ENCODE measurements at places on chromosomes 12 and 14.
A peak's percentile ranks its signal among the peaks of the same experiment; 100 is the strongest.

DNA sequence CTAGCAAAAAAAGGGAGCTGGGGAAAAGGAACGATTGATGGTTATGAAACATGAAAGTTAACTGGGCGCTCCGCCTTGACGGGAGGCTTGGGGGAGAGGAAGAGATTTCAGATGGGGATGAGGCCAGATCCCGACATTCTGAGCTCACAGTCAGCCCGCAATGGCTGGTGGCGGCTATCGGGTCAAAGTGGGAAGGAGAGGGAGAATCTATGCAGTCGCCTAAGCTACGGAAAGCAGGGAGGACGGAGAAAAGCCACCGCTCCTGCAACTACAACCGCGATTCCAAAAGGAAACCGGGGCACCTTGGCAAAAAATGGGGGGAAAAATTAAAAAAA is 502 bp downstream of the MPHOSPH9 start:
- no peak for DNase-seq

DNA sequence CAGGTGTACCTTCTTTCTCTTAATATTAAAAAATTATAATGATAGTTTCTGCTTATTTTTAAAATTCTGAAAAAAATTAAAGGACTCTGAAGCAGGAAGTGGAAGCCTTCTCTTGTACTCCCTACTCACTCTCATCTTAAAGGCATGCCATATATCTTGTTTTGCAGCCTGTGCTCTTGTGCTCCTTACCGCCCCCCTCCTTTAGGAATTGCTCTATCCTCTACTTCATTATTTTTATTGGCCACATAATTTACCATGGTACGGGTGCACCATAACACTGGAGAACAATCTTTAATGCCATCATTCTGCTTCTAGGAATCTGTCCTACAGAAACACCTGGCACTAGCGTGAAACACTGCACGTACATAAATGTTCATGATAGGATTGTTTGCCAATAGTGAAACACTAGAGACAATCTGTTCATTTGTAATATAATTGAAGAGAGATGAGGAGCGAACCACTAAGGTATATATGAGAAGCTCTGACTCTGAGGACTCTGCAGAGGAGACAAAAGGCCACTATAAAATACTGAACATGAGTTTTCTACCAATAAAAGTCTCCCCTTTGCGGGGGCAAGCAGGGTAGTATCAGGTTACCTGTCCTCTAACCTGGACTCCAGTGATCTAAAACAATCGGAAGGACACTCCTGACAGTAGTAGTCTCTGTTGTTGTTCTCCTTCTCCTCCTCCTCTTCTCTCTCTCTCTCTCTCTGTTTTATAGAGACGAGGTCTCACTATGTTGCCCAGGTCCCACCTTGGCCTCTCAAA is 6.3 kb upstream of the NYNRIN start:
- DNase-seq = peak; percentile 64

GRCh38 chr14:91205459-91205858 is 39.0 kb downstream of the GPR68 start:
- peak; percentile 2 for DNase-seq

GRCh38 chr14:51725061-51725460 is 73.4 kb downstream of the FRMD6 start:
- no peak for DNase-seq

- DNase-seq = peak; percentile 34
These were observed 310.3 kb downstream of the C12orf75 start for GRCh38 chr12:105640761-105641160.

DNA sequence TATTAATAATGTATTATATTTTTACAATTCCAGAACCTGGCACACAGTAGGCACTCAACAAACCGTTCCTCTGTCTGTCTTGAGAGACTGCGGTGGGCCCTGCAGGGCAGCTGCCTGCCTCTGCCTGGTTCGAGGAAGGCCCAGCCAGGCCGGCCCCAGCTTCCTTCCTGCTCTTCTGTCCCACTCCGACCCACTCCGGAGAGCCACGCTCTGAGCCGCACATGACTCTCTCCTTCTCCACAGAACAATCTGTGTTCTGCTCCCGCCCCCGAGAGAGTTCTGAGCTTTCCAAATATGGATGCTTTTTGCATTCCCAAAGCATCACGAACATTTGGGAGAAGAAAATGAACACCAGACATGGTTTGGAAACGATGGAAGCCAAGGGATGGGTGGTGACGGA is 57.3 kb downstream of the TTC7B start:
- DNase-seq = peak; percentile 79

DNA sequence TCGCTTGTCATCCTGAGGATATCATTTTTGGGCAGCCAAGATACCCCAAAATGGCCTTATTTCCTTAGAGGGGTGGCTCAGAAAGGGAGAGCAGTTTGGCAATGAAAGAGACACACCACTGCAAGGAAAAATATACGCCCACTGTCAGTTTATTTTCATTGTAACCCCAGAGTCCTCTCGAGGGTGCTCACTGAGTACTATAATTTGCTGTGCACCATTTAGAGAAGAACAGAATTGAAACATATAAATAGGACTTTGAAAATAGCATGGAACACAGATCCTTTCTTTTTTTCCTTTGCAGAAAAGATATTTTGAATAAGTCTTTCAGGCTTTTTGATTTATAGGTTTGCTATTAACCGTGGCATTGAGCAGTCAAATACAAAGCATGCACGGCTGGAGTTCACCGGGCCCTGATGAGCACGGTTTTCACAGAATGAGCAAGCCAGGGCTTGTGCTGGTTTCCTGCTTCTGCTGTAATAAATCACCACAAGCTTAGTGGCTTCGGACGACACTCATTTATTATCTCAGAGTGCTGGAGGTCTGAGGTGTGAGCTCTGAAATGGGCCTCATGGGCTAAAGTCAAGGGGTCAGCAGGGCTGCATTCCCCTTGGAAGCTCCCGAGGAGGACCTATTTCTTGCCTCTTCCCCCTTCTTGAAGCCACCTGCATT is 152.3 kb downstream of the ZNF664 start:
- no peak for DNase-seq

GRCh38 chr12:10196210-10196609 is 16.5 kb upstream of the GABARAPL1 start:
- DNase-seq = no peak

DNA sequence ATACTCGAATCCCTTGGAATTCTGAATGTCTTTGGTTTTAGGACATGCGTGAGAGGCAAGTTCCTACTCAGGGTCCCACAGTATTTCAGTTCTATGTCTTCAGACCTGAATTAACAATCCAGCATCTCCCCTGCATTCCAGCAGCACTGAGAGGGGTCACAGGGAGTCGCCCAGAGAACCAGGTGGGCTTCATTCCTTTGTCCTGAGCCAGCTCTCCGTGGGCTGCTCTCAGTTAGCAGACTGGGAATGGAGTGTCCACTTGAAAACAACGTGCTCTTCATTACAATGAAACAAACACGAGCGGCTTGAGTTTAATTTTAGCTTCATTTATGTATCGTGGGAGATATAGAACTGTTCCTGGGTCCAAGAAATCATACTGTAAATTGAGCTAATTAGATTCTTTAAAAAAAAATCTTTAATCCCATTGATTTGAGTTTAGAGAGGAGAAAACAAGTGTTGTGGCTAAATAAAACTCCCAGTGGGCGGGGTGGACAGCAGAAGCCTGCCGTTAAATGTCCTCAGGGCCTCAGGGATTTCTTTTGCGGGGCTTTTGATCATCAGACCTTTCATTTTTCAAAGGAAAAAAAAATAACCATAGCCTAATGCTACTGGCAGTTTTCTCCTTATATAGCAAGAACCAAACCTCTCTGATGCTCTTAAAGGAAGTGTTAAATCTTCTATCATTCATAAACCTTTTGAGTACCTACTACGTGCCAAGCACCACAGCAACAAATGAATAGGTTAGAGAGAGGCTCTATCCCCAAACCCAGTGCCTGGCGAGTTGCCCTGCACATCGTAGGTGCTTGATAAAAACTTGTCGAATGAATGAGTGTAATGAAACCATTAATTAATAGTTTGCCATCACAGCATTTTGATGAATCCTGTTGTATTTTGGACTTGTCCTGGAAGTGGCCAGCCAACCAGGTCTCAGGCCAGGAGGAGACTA is 140.4 kb downstream of the CHST11 start:
- no peak for DNase-seq

GRCh38 chr12:48630346-48630745 is 51.7 kb downstream of the KANSL2 start:
- DNase-seq = no peak

DNA sequence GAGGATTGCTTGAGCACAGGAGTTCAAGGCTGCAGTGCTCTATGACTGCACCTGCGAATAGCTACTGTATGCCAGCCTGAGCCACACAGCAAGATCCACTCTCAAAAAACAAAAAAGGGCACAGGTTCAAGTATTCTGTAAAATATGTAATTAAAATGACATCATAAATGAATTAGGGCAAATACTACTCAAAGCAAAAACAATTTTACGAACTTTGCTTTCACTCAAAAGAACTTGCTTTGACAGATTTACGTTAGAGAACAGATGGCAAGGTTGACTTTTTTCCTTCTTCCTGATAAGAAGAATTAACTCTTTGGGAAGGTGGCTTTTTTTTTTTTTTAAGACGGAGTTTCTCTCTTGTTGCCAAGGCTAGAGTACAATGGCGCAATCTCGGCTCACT is 44.0 kb upstream of the EAPP start:
- DNase-seq = no peak

DNA sequence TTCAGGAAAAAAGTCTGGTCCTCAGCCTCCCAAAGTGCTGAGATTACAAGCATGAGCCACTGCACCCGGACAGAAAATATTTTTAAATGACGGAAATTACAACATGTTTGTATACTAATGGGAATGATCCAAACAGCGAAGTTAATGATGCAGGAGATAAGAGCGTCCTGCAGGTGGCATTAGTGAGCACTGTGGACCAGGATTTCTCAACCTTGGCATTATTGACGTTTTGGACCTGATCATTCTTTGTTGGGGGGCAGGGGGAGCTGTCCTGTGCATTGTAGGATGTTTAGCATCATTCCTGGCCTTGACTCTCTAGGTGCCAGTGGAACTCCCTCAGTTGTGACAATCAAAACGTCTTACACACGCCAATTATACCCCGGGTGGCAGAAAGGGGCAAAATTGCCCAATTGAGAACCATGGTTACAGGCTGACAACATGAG is 34.1 kb downstream of the SCFD1 start:
- DNase-seq = peak; percentile 11

- no peak for DNase-seq
These were observed 65.0 kb upstream of the MON2 start for GRCh38 chr12:62401631-62402030.

DNA sequence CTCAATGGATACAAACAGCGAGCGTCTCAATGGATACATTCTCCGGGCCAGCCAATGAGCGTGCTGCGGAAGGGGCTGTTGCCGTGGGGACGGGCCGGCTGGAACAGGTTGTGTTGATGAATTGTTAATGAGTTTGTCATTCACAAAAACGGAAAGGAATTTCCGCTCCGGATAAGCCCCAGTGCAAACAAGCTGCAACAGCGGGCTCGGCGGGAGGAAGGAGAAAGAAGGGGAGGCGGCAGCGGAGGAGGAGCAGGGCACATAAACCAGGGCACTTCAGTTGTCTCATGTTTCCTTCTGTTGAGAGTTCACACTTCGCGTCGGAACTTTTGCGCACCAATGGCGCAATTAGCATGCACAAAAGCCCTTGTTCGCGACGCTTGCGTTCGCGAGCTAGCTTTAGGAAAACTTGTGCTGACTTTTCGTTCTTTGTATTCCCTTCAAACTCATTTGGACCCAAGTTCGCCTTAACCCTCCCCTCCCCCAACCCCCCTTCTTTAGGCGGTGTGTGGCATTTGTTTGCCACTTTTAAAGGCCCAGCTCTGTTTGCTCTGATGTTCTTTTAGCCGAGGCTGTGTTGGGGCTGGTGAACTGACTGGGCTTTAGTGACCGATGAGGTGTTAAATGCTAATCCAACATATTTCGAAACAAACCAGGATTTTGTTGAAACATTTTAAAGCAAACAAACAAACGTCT is at the start of gene DUSP6:
Gene DUSP6 (minus strand): TSS at position 10 of the 696 bp plus-strand sequence. CDS start 462 bp downstream, outside the sequence.
- DNase-seq = peak; percentile 98

DNA sequence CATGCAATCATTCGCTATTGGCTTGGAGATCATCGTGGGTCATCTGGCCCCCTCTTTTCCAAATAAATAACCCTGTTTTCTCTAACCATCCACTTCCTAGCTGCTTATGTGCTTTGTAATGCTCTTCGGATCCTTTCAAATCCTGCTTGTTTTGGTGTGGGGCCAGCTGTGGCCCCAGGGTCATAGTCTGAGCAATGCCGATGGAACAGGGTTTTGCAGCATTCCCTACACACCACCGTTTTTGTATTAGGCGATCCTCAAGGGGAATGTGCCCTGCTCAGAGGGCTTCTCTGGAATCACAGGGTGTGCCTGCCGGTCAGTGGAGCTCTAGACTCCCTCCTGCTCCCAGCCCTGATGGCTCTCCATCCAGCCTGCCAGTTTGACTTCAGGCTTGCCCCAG is 78.1 kb upstream of the NRXN3 start:
- DNase-seq = no peak

DNA sequence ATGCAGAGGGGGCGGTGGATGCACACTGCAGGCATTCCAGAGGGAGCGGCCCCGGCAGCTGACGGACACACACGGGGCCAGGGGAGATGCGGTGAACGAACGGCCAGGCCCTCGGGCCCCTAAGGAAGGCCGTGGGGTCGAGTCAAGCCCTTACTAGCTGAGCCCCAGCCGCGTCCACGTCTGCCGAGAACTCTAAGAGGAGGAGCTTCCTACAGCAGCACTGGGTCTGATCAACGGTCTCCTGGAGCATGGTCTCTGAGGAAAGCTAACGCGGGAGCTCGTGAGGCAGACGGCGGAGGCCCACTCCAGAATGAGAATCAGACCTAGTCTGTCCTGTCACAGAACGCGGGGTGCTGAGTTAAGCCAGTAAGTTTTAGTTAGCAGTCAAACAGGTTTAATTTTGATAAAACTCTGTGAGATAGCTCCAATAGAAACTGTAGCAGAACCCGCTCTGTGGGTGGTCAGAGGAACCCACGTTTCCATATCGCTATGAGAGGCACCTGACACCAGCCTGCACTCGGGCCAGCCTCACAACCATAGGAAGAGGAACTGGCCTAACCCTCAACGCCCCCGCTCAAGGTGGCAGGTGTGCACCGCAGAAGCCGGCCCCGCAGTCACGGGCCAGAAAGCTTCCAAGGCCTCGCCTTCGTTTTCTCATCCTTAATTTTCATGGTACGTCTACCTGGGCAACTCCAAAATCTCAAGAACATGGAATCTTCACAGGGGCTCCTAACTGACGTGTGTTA is 55.5 kb downstream of the CDC42BPB start:
- no peak for DNase-seq
